Stimulated activated CD4-positive, alpha-beta T cell treated with anti-CD3 and anti-CD28 coated beads, Interleukin-1b, Interleukin-23, amount 100 ng/mL, for 48 hours (primary cell): ENCODE measurements at places on chromosomes 2 and 18.

DNA sequence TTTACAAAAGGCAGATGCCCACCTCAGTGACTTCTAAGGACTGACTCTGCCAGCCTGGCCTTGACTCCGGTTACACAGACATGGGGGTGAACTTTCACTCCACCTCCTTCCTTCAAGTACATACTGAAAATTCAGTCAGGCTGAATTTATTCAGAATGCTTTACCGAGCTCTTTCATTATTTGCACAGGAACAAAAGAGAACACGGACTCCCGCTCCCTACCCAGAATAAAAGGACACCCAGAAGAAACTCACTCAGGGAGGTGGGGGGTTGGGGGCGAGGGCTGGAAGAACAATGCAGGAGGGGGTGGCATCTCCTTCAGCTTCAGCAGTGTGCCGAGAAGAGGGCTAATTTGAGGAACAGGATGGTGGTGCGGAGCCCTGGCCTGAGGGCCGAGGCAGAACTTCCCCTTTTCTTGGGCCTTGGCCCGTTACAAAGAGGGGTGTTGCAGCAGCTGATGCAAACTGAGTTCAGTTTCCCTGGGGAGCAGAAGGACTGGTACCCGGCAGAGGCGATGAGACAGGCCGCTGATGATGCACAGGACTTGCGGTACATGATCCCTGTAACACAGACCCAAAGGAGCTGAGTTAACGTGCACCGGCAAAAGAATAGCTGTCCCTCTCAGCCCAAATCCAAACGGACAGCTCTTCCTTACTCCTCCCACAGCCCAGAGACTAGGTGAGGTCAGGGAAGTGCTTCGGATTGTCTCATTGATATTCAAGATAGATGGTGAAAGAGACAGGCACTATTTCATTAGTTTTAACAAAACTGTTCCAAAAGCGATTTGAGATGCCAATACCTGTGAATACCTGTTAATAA, 24.1 kb downstream of the LYPD1 start:
- DNase-seq = no peak

DNA sequence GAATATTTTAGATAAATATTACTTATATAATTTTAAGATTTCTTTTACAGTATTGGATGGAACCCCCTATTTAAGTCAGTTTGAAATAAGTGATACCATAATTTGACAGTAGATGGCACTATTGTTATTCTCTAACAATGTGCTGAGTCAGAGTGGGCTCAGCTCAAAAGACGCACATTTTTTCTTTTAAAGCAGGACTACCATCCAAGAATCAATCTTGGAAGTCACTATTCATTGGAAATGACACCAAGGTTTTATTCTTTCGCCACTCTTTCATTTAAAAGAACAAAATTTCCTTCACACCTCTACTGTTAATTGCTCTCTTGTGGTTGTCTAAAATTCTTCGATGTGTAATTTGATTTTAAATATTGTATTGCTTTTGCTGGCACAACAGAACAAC, 32.6 kb upstream of the SPAG16 start:
- no peak for DNase-seq

- no peak for DNase-seq
Measured at GRCh38 chr2:125310657-125311364, 1285.7 kb downstream of the CNTNAP5 start.

DNA sequence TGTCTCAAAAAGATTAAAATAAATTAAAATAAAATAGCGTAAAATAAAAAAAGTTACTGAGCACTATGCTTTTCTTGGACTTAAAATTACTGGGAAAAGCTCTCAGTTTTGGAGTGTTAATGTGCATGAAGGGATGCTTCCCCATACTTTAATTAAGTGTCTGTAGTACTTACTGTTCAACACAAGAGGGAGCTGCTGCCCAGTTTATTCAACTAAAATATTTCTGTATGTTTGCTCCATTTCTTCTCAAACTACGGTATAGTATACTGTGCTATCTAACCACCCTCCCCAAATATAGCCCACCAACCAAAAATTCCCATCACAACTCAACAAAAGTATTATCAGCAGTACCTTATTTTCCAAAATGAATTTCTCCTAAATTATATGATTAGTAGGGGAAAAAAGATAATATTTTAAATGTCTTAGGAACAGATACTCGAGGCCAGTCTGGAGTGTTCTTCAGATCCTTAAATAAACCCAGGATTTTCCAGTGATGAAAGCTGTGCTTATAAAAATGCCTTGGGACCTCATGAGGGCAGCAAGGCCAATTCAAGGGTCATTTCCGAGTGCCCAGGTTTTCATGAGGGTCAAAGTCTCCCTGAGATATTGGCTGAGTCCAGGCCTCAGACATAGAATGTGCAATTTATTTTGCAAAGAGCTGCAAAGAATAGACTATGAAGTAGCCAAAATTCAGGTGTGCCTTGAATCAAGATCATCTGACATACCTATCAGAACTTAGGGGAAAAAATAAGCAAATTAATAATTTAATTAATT, 64.1 kb downstream of the CHRNA1 start:
- no peak for DNase-seq

DNA sequence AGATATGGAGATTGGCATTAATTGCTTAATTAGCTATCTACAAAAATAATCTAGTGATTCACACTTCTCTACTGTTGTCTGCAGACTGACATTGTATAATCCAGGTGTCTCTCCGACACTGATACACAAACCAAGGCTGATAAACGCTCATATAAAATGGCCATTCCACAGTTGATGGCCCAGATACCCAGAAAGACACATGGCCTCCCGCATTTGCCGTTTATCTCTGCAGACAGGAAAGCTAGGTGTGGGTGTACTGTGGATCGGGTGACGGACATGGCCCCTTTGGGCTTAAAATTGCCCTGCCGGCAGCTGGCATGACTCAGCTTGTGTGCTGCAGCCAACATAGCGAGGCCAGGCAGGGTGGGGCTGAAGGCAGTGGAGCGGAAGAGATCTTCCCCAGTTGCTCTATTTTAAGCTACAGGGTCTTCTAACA, 18.5 kb downstream of the PMAIP1 start:
- no peak for DNase-seq

DNA sequence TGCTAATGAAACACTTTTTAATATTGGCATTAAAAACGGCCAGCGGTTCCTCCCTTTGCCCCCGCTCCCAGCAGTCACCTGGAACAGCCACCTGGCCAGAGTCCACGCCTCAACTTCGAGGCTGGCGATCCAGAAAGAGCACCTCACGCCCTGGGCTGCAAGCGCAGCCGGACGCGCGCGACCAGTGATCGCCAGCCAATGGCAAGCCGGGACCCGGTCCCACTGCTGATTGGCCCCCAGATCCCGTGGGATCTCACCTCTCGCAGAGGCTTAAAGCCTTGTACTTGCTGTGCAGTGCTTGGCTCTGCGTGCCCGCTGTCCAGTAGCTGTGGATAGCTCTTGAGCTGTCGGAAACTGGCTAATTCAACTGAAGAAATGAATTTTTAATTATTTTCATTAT, 4.1 kb upstream of the RBM45 start:
- DNase-seq = no peak

DNA sequence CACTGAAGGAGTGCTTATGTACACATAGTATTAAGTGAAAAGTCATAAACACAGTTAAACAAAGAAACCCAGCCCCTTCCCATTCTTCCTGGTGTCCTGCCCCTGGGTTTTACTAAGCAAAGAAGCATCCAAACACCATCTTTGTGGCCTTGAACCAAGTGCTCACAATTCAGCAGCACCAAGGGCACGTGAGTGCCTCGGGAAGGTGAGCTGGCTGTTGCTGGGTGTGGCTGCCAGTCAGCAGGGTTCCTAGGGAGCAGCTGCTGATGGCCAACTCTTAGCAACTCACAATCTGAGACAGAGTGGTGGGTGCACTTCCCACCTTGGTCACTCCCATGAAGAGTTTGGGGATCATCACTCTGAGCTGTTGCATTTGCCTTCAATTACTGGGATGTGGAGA, 97.7 kb upstream of the PGAP1 start:
- no peak for DNase-seq

GRCh38 chr2:74576863-74577229, 22.3 kb downstream of the DOK1 start:
- DNase-seq = no peak

DNA sequence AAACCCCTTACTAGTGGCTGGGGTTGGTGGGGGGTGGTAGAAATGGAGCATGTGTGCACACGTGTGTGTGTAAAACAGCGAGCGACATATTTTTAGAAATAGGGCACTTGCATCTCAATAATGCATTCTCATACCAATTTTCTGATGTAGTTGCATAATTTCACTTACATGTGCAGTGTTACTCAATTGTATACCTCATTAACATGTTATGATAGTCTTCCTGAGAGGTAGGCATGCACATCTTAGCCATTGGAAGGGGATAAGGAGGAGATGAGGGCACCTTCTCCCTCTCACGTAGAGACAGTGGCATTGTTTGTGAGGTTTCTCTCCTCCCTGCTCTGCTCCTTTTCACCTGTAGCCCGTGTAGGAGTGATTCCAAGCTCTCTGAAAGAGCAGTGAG, 44.6 kb upstream of the RND3 start:
- no peak for DNase-seq

DNA sequence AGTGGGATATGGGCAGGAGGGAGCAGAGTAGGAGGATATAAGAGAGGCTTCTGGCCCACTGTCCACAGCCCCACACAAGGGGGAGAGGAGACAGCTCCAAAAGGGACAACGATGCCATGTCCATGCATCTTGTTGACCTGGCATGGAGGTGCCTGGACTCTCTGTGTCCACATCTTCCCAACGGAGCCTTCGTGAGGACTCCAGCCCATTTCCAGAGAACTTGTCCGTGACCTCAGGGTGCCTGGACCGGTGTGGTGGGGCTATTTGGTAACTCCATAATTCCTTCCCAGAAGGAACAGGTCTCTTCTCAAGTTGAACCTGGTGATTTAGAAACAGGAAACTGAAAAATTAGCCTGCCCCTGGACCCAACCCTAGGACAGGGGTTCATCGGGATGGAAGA, 133.9 kb downstream of the CYP26B1 start:
- DNase-seq = no peak

- no peak for DNase-seq
Measured at GRCh38 chr2:48525269-48525943, 4.5 kb upstream of the STON1 start.

GRCh38 chr18:3931542-3932112, 481.7 kb downstream of the TGIF1 start:
- DNase-seq = no peak

- peak; percentile 69 for DNase-seq
Measured at GRCh38 chr2:172693037-172693436, 42.6 kb upstream of the RAPGEF4 start.

GRCh38 chr2:224271617-224272236, 130.2 kb downstream of the FAM124B start:
- DNase-seq = no peak

DNA sequence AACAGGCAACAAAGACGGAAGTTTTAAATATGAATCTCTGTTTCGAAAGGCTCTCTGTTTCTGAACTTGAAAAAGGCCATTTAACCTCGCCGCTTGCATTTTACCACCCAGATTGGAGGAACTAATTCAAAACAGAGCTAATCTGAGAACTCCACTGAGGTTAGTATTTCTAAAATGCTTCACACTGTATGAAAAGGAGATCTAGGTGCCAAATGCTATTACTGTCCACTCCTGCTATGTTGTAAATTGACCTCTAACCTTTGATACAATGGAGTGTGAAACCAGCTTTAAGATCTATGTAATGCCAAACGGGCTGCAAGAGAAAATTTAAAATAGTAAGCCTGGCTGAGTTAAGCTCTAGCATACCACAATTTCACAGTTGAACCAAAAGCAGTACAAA, 364.5 kb downstream of the IRS1 start:
- DNase-seq = no peak

GRCh38 chr2:237091779-237092436, 6.2 kb downstream of the COPS8 start:
- DNase-seq = no peak

GRCh38 chr2:30231212-30231995, at the start of gene LBH:
Gene LBH (plus strand): TSS chr2:30231534. CDS start chr2:30231739, 205 bp downstream.
- peak; percentile 89 for DNase-seq

- no peak for DNase-seq
Measured at GRCh38 chr18:39743463-39743862, 2177.9 kb upstream of the CELF4 start.

DNA sequence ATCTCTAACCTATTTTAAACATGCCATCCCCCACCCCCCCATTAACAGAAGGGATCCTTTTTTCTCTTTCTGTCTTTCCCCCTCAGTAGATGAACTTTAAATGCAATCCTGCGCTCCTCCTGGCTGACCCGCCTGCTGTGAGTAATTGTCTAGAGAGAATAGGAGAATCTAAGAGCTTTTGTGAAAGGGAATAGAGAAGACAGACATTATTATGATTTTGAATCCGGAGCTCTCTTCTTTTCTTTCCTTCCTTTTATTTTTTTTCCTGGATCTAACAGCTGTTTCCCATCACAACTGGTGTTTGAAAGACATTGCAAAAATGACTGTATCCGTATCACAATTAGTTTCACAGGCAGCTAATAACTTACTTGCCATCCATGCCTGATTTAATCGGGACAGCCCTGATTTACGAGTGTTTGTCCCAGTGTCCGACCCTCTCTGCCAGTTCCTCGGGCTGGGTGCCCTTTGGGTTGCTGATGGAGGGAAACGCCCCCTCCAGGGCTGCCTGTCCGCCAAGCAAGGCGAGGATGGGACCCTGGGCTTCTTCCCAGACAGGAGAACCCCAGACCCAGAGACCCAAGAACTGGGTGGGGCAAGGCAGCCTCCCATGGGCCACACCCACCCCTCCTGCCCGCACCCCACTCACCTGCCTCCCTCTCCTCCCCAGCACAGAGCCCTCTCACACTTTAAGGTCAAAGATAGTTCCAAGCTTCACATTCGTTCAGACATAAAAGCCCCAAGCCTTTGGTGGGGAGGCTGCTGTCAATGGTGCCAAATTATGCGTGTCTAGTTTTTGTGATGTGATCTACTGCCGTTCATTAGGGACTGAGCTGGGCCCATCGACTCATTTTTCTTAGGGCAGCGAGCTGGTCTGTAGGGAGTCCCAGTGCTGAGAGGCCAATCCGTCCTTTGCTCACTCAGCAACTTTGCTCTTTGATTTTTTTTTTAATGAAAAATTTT, 231.7 kb downstream of the ZNF516 start:
- DNase-seq = no peak

- no peak for DNase-seq
Measured at GRCh38 chr18:3230401-3231334, 10.9 kb upstream of the MYOM1 start.
